Ascending aorta (tissue), 2 donors: ENCODE measurements at places on chromosomes 3 and 15. TPM values are rescaled to one million over a fixed set of nuclear protein-coding genes. Genes with fewer than 3 reads are reported as not detected.
A peak's percentile ranks its signal among the peaks of the same experiment; 100 is the strongest.

- H3K4me1 ChIP-seq: no peaks in the 10 kb centered on the region
- no peak overlapping the region for H3K27ac ChIP-seq
- H3K36me3 ChIP-seq: no peaks in the 10 kb centered on the region
- DNase-seq: no peak
- no peaks in the 10 kb centered on the region for H3K27me3 ChIP-seq
- H3K4me3 ChIP-seq: no peak overlapping the region
Observed at GRCh38 chr3:129985113-129985512, 10.6 kb downstream of the TRH start.

GRCh38 chr3:122377975-122378374 lies 5.1 kb downstream of the MIX23 start:
- peaks cover 3% of the 10 kb centered on the region for H3K4me1 ChIP-seq
- H3K4me3 ChIP-seq: no peak overlapping the region
- H3K27ac ChIP-seq: no peak overlapping the region
- no peaks in the 10 kb centered on the region for H3K36me3 ChIP-seq

- H3K27ac ChIP-seq: no peak overlapping the region
- H3K4me1 ChIP-seq: no peaks in the 10 kb centered on the region
- DNase-seq: no peak
- no peak overlapping the region for H3K4me3 ChIP-seq
- H3K27me3 ChIP-seq: no peaks in the 10 kb centered on the region
Observed at GRCh38 chr3:83513051-83513450, 1445.7 kb upstream of the CADM2 start.

GRCh38 chr3:96960661-96961330 lies 146.4 kb downstream of the EPHA6 start:
- H3K27ac ChIP-seq: no peak overlapping the region
- H3K36me3 ChIP-seq: no peaks in the 10 kb centered on the region
- H3K27me3 ChIP-seq: no peaks in the 10 kb centered on the region
- no peaks in the 10 kb centered on the region for H3K4me1 ChIP-seq
- H3K4me3 ChIP-seq: no peak overlapping the region
- DNase-seq: no peak

- no peaks in the 10 kb centered on the region for H3K27me3 ChIP-seq
- H3K4me1 ChIP-seq: no peaks in the 10 kb centered on the region
- H3K27ac ChIP-seq: no peak overlapping the region
Observed at GRCh38 chr3:11808231-11808630, 38.5 kb downstream of the TAMM41 start.

- no peak overlapping the region for H3K4me3 ChIP-seq
- H3K4me1 ChIP-seq: no peaks in the 10 kb centered on the region
- H3K27me3 ChIP-seq: no peaks in the 10 kb centered on the region
Observed at GRCh38 chr15:93485438-93486327, 396.7 kb upstream of the RGMA start.

Gene TRNT1
- total RNA-seq: 16.4 TPM

Gene LMAN1L
- total RNA-seq: not detected

DNA sequence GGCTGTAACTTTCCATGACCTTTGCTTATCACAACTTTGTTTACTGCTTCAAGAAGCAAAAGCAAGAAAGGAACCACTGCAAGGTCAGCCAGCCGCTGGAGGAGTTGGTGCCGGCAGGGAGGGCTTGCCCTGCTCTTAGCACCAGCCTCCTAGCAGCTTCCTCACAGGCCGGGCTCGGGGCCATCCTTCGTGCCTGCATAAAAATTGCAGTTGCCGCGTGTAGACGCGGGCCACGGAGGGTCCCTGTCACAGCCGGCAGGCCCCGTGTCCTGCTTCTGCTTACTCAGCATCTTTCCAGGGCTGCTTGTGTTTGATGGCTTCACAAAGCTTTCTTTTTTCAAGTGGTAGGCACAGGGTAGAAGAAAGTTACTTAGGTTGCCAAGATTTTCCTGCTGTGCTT lies 84.4 kb downstream of the PGPEP1L start:
- peaks cover 44% of the 10 kb centered on the region for H3K36me3 ChIP-seq
- H3K27me3 ChIP-seq: no peaks in the 10 kb centered on the region
- peaks cover 37% of the 10 kb centered on the region for H3K4me1 ChIP-seq

GRCh38 chr3:50317300-50317699 lies 5.2 kb downstream of the HYAL2 start:
- peaks cover 27% of the 10 kb centered on the region for H3K4me1 ChIP-seq
- H3K4me3 ChIP-seq: no peak overlapping the region
- no peak overlapping the region for H3K27ac ChIP-seq
- no peak for DNase-seq

DNA sequence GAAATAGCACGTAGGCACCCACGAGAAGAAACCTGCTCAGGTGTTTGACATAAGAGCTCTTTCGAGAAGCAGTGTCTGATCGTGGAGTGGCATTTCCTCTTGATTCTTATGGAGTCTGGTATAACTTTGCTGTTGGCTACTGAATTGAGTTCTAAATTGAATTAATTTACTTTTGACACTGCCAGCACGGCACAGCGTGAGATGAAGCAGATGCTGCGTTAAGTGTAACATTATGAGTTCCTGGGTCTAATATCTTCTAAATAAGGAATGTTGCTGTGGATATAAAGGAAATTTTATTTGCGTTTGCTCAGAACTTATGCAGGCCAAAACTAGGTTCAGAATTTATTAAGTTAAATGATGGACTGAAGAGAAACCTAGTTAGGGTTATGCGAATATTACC lies 919.9 kb downstream of the TUSC7 start:
- no peak for DNase-seq
- H3K27ac ChIP-seq: no peak overlapping the region
- no peaks in the 10 kb centered on the region for H3K4me1 ChIP-seq
- H3K36me3 ChIP-seq: no peaks in the 10 kb centered on the region

DNA sequence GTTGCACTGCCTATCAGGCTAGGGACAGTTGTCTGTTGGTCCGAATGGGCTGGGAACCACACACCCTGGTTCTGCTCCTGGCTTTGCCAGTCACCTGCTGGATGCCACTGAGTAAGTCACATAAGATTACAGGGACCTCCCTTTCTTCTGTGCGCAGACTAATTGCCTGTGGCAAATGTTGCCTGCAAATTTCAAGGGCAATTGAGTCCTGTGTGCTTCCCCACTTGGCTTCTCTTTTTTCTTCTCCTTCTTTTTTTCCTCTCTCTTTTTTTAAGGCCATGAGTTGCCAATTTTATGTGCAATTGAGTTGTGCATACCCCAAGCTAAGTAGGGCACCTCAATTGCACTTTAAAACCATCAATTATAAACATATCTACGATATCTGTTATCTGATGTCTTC lies 963.4 kb downstream of the MCTP2 start:
- no peaks in the 10 kb centered on the region for H3K4me1 ChIP-seq
- DNase-seq: no peak
- H3K27me3 ChIP-seq: no peaks in the 10 kb centered on the region

GRCh38 chr3:152113992-152114651 lies 154.6 kb upstream of the MBNL1 start:
- H3K36me3 ChIP-seq: no peaks in the 10 kb centered on the region
- H3K4me1 ChIP-seq: no peaks in the 10 kb centered on the region
- DNase-seq: no peak
- no peaks in the 10 kb centered on the region for H3K27me3 ChIP-seq
- no peak overlapping the region for H3K4me3 ChIP-seq

Gene TM4SF18
- 6.2 TPM for total RNA-seq

Gene LRRC49
- total RNA-seq: 23.1 TPM

- no peak for DNase-seq
- H3K27ac ChIP-seq: no peak overlapping the region
- no peak overlapping the region for H3K4me3 ChIP-seq
- H3K4me1 ChIP-seq: no peaks in the 10 kb centered on the region
- no peaks in the 10 kb centered on the region for H3K27me3 ChIP-seq
Observed at GRCh38 chr15:78977591-78978347, 32.9 kb upstream of the CTSH start.

DNA sequence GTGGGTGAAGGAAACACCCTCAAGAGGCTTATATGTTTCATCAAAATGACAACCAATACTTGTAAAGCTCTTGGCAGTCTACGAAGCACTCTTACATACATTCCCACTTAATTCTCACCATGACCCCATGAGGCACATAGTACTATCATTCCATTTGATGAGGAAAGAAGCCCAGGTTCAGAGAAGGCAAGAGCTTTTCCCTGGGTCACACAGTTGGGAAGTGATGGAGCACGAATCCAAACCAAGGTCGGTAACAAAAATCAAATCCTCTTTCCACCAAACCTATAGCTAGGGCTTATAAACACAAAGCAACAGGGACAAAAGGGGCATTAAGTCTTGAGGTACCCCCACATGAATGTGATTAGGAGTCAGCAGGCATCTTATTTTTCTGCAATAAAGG lies 187.1 kb downstream of the UACA start:
- H3K27me3 ChIP-seq: no peaks in the 10 kb centered on the region
- no peaks in the 10 kb centered on the region for H3K36me3 ChIP-seq
- no peak for DNase-seq
- H3K4me1 ChIP-seq: no peaks in the 10 kb centered on the region
- H3K4me3 ChIP-seq: no peak overlapping the region

Gene GOLGA6L7
- not detected for total RNA-seq

GRCh38 chr15:42996871-42997270 lies 76.3 kb upstream of the TTBK2 start:
- no peaks in the 10 kb centered on the region for H3K4me1 ChIP-seq
- DNase-seq: no peak
- H3K27ac ChIP-seq: no peak overlapping the region
- H3K27me3 ChIP-seq: no peaks in the 10 kb centered on the region
- no peak overlapping the region for H3K4me3 ChIP-seq

Gene SEMA3F
- total RNA-seq: 75.0 TPM

DNA sequence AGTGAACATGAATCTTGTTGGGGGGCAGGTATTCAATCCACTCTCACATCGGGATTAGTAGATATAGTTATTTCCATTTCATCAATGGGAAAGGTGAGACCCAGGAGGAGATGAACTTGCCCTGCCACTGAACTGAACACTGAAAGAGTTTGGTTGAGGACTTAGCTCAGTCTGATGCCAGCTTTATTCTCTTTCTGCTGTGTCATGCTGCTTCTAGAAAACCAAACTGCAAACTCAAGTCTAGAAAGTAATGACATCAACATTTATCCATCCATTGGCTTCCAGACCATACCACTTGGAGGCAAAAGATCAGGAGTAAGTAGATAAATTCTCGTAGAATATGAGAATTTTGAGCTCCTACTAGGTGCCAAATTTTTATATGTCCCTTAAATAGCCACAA lies 288.0 kb upstream of the CTNNB1 start:
- no peak overlapping the region for H3K4me3 ChIP-seq
- DNase-seq: no peak
- no peaks in the 10 kb centered on the region for H3K36me3 ChIP-seq
- no peak overlapping the region for H3K27ac ChIP-seq
- H3K27me3 ChIP-seq: no peaks in the 10 kb centered on the region

Gene IQCF2
- total RNA-seq: not detected

Gene BFSP2
- not detected for total RNA-seq

DNA sequence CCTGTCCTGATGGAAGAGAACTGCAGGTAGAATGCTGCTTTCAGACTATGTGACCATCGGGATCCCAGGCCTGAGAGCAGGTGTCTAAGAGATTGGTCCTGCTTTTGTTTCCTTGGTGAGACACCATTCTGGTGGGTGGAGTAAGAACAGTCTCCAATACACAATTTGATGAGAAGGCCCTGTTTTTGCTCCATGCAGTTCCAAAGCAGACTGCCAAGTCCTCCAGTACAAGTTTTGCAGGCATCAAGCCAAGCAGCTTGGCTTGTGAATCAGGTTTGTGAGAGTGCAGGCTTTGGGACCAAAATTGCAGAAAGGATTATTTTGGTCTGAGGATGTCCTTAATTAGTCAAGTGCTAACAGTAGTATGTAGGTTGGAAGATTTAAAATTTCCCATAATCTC lies 381.6 kb downstream of the FOXP1 start:
- H3K27ac ChIP-seq: peak overlapping the region; percentile 60
- no peaks in the 10 kb centered on the region for H3K27me3 ChIP-seq
- no peak overlapping the region for H3K4me3 ChIP-seq
- H3K4me1 ChIP-seq: peaks cover 38% of the 10 kb centered on the region

DNA sequence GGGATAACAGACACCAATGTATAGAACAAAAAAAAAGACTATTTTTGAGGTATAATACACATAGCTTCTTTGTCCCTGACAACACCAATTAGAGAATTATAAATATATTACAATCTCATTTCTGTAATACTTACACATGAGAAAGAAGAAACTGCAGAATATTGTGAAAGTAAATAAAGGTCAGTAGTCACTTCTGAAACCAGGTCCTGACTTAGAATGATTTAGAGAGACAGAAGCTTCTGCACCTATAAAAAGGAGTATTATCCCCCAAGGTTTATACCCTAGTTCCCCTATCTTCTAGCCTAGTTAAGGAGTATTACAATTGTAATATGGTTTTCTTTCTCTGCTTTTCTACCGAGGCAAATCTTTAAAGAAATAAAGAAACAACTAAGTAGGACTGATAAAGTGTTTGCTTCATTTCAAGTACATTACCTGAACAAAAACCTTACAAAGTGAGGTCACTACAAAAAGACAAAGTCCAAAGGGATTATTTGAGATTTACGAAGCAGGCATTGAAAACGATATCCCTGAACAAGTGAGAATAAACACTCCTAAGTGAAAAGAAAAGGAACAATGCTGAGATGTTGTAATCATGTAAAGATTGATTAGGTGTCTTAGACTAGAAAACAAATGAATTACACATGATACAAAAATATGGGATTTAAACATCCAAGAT lies 103.0 kb downstream of the GBE1 start:
- H3K4me1 ChIP-seq: no peaks in the 10 kb centered on the region
- DNase-seq: no peak
- no peaks in the 10 kb centered on the region for H3K27me3 ChIP-seq
- H3K4me3 ChIP-seq: no peak overlapping the region
- H3K36me3 ChIP-seq: no peaks in the 10 kb centered on the region

Gene CYP19A1
- 95.7 TPM for total RNA-seq

- no peaks in the 10 kb centered on the region for H3K4me1 ChIP-seq
- no peaks in the 10 kb centered on the region for H3K27me3 ChIP-seq
- H3K27ac ChIP-seq: no peak overlapping the region
- no peak overlapping the region for H3K4me3 ChIP-seq
Observed at GRCh38 chr3:135487261-135487660, 478.3 kb upstream of the PPP2R3A start.

Gene USP50
- total RNA-seq: not detected

- H3K27me3 ChIP-seq: no peaks in the 10 kb centered on the region
- H3K4me3 ChIP-seq: no peak overlapping the region
- H3K27ac ChIP-seq: no peak overlapping the region
- no peak for DNase-seq
- H3K4me1 ChIP-seq: no peaks in the 10 kb centered on the region
- no peaks in the 10 kb centered on the region for H3K36me3 ChIP-seq
Observed at GRCh38 chr15:89217686-89218376, 3.5 kb downstream of the RLBP1 start.
